Inflammatory macrophage treated with lipopolysaccharide for 1 hour (primary cell): ENCODE measurements at places on chromosomes 1 and 21.

DNA sequence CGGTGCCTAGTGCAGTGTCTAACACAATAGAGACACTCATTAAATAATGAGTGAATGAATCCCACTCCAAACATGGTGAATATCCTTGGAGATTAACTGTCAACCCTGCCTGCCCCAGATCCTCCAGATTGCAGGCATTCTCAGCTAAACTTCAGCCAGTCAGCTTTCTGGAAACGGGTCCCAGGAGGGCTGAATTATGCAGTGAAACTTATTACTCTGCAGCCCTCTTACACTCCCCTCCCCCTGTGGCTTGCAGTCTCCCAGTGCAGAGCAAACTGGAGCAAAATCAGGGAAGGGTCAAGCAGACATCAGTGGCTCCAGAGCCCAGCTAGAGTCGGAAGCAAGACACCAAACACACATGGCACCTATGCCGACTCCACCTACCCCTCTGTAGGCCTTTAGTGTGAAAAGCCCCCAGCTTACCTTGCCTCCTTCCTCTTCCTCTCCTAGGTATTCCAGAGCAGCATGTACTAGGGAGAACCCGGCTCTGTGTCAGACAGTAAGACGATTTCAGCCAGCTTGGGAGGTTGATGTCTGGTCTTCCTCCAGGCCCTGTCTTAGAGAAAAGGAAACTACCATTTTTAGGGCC, 6.5 kb upstream of the RGS16 start:
- no peak for DNase-seq

- no peak for DNase-seq
These were observed 52.0 kb upstream of the SMYD2 start for GRCh38 chr1:214228976-214229375.

GRCh38 chr21:39175154-39175553, 8.1 kb downstream of the PSMG1 start:
- DNase-seq = peak; percentile 25

DNA sequence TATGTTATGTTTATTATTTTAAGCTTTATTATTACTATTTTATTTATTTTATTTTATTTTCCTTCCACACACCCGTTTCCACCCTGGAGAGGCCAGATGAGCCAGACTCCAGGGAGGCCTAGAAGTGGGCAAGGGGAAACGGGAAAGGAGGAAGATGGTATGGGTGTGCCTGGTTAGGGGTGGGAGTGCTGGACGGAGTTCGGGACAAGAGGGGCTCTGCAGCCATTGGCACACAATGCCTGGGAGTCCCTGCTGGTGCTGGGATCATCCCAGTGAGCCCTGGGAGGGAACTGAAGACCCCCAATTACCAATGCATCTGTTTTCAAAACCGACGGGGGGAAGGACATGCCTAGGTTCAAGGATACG, 468 bp upstream of the MX1 start:
- no peak for DNase-seq

DNA sequence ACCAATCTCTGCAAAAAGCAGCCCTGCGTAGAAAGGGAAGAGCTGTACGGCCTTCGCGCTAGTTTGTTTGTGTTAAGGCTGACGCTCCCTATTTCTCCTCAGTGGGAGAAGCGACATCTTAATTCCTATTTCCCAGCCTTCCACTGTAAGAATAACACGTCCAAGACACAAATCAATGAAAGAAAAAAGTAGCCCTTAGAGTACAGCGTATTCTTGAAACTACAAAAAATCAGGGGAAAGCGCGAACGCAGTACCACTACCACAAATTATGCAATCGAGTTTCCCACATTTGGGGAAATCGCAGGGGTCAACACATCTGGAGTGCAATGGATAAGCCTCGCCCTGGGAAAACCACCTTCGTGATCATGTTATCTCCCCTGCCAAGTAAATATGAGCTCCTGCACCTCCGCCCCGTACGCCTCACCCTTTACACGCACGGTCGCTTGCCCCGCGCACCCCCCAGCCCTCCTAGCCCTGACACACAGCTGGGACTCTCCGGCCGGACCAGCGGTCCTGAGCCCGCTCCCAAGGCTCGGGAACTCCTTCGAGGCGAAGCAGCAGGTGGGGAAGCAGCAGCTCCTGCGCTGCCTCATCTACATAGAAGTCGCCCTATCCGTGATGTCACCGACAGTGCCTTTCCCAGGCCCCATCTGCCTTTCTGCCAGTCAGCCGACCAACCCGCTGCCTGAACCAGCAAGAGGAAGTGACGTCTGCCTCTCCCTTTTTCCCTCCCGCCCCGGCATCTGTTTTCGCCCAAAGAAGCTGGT, 94.7 kb downstream of the PPIAL4G start:
- DNase-seq = peak; percentile 87

DNA sequence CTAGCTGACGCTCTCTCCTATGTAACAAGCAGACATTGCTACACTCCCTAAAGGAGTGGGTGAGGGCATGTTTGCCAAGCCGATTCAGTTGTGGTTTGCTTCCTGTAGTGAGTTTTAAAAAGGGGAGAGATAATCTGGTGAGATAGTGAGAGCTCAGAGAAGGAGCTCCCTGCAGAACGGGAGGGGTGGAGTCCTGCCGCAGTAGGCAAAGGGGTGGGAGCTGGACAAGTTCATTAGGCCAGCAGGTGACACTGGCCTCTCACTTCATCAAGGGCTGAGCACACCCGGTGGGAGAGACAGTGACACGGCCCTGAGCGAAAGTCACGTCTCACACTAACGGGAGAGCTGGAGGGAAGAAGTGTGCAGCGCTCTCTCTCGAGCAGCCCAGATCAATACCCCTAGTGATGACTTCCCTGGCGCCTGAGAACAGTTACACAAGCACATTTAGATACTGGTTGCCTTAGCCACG, 144.0 kb upstream of the CD34 start:
- no peak for DNase-seq

- no peak for DNase-seq
These were observed 59.3 kb downstream of the MAN1C1 start for GRCh38 chr1:25675729-25676476.

GRCh38 chr1:43548285-43549271, 17.9 kb downstream of the PTPRF start:
- DNase-seq = no peak

DNA sequence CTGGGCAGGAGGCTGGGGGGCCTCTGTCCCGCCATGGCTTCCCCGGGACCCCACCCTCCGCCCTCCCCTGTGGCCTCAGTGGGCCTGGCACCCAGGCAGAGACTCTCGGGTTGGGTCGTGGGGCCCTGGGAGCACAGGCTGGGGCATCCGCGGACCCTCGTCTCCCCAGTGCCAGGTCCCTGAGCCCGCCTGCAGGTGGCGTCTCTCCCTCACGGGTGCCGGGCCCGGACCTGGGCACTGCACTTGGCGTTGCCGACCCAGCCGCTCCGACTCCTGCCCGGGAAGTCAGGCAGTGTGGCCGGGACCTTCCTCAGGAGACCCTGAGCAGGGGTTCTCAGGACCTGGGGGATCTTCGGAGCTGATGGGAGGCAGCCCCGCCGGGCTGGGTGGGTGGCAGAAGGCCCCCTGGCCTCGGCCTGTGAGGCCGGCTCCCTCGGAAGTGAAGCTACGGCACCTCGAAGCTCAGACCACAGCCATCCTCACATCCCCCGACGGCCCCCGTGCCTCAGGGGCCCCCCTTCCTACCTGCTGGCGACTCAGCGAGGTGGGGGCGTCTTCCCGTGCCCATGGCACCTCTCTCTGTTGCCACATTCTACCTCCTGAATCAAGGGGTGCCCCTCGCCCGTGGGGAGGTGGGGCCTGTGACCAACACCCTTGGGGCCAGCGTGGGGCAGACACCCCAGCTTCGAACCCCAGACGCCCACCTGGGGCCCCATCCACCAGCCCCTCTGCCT, 6.4 kb upstream of the C1orf159 start:
- peak; percentile 84 for DNase-seq

DNA sequence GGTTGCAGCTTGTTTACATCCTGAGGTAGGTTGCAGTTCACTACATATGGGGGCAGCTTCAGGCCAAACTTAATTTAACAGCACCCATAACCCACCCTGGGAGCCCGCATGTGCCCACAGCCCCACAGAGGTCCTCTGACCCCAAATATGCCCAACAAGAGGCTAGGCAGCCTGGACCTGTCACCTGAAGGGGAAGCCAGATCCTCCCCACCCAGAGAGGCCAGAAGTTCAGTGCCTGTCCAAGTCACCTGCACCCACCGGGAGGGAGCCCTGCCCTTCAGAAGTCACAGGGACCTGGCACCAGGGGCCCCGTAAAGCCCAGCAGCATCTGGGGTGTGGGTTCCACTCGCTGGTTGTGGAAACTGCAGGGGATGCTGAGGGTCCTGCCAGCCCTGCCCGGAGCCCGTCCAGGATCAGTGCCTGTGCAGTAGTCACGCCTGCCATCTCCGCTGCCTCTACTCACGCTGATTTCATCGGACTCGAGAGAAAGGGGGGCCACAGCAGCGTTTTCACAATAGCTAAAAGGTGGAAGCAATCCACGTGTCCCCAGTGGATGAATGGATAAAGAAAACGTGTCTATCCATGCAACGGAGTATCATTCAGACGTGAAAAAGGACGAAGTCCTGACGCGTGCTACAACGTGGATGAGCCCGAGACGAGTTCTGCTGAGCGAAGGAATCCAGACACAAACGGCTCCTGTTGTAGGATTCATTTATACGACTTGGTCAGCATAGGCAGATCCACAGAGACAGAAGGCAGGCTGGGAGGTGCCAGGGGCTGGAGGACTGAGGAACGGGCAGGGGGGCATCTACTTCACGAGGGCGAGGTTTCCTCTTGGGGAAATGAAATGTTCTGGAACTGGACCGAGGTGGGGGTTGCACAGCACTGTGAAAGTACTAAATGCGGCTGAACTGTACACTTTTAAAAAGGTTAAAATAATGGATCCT, 33.9 kb upstream of the COL6A2 start:
- no peak for DNase-seq

- no peak for DNase-seq
These were observed 21.4 kb downstream of the XKR8 start for GRCh38 chr1:27981145-27981544.

DNA sequence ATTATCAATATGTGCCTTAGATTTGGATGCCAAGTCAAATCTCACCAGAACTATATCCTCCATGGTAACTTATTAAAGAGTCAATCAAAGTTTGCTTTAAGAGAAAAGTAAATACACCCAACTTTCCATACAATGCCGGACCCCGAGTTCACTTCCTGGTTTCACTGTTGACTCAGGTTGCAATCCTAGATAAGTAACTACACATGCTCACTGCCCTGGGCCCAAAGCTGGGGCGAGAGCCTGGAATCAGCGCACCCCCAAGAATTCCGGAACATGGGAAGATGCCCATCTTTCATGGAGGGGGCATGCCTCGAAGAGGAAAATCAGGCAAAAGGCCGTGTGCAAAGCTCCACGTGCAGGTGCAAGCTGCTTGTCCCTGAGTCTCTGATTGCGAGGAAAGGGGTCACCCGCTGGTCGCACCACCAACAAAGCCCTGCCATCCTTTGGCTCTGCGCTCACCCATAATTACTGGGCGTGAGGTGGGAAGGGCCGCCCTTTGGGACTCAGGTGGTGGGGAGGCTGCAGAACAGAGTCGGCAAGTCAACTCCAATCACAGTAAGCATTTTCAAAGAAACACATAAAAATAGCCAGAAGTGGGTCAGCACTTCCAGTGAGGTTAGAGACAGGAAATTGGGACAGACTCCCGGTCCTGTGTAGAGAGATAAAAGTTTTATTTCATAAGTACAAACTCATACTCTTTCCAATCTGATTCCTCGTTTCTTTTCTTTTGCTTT, 167.7 kb downstream of the TOMM20 start:
- peak; percentile 51 for DNase-seq

- DNase-seq = no peak
These were observed 31.3 kb upstream of the ACTRT2 start for GRCh38 chr1:2989976-2990375.

DNA sequence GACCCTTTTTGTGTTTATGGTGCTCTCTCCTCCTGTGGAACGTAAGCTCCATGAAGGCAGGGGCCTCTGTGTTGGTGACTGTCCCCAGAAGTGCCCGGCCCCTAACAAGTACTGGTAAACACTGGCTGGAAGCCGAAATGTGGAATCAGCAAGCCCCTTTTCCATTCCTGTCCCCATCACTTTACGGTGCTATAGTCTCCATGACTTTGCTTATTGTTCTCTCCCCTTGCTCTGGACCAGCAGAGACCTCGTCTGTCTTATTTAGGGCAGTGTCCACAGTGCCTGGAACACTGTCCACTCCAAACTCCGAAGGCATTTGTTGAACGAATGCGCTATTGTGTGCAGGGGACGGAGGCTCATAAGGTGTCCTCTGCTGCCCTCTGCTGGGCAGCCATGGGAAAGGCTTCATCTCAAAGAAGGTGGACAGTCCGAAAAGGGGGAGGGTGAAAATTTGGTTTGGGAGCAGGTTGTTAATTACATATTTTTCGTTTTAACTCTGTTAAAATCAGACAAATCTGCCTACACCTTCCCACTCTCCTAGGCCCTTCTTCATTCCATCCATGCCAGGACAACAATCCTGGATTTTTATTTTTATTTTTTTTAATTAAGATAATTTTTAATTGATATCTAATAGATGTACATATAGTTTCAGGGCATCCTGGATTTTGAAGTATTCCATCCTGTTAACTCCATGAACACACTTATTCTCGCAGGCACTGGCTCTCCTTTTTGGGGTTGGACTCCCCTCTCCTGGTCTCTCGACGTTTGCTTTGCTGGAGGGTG, 115.6 kb downstream of the PGBD5 start:
- peak; percentile 82 for DNase-seq

- no peak for DNase-seq
These were observed 37.6 kb upstream of the PLA2G5 start for GRCh38 chr1:20032425-20032824.

DNA sequence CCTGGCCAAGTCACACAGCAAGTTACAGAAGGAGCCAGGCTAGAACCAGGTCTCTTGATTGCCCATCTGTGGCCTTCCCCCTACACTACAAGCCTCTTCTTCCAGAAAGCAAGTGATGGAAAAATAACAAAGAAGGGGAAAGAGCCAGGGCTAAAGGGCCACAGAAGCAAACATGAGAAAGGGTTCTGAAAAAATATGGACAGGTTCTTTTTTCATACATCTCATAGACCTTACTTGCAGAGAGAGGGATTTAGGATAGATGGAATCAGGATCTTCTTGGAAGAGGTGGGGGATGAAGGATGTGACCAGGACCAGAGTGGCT, 3.2 kb downstream of the RHBG start:
- no peak for DNase-seq

- DNase-seq = no peak
These were observed 12.4 kb downstream of the LYST start for GRCh38 chr1:235854347-235854746.
